Ureter (tissue), 1 donor: ENCODE measurements at places on chromosomes 11 and 22.
A peak's percentile ranks its signal among the peaks of the same experiment; 100 is the strongest.

DNA sequence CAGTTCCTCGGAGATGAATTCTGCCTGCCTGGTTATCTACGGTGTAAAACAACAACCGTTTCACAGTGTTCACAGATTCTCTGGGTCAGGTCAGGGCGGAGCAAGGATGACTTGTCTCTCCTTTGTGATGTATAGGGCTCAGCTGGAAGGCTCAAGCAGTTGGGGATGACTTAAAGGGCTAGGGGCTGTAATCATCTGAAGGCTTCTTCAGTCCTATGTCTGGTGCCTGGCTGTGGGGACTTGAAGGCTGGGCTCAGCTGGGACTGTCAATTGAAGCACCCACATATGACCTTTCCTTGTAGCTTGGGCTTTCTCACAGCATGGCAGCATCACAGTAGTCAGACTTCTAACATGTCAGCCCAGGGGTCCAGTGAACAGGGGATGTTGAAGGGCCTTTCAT lies 29.3 kb downstream of the EIF3F start:
- no peak for DNase-seq

- DNase-seq: no peak
Observed at GRCh38 chr11:133406489-133406888, 125.8 kb downstream of the OPCML start.

DNA sequence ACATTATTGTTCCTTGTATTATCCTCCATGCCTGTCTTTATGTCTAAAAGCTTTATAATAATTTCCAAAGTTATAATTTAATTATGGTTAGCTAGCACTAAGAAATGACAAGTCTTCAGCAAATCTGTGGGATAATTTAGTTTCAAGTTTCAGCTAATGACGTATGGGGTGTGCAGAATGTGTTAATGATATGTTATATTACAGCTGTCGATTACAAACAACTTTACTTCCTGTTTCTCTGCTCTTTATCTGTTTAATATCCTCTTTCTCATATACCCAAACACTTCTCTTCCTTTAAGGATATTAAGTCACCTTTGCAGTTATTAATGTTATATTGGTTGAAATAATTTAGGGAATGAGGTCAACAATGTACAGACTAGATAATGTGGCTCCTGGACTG lies 161.8 kb downstream of the CASP12 start:
- DNase-seq: no peak

- no peak for DNase-seq
Observed at GRCh38 chr11:46427364-46427763, 35.8 kb upstream of the CHRM4 start.

DNA sequence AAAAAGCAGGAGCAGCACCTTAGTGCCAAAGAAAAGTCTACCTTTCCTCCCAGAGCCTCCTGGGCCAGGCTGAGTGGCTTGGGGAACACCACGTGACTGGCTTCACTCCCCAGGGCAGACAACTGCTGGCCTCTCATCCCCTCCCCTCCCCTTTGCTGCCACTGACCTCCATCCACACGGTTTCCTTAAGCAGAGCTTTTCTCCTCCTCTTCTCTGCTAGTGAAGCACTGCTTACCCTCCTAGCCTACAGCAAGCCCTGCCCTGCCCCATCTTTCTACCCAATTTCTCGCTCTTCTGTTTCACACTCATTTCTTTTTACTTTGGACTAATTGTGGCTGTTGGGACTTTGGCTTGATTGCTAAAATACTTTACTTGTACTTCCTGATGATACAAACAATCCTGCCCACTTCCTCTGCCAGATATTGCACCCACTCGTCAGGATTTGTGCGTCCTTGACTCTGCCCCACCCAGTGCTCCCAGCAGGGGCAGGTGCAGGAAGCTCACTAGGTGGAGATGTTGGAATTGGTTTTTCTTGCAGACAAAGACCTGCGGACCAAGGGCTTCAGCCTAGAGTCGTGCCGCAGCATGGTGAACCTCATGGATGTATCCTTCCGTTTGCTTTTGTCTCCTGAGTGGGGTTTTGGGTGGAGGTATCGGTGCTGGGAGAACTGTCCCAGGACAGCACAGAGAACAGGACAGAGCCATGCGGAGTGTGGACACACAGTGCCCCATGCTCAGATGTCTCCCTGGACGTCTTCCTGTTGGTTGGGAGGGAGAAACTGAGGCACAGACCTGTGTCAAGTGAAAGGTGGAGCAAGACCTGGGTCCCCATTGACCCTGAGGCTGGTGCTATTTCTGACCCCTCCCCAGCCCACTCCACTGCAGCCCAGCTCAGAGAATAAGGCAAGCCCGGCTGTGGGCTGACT lies 27.3 kb downstream of the CAPN1 start:
- no peak for DNase-seq

DNA sequence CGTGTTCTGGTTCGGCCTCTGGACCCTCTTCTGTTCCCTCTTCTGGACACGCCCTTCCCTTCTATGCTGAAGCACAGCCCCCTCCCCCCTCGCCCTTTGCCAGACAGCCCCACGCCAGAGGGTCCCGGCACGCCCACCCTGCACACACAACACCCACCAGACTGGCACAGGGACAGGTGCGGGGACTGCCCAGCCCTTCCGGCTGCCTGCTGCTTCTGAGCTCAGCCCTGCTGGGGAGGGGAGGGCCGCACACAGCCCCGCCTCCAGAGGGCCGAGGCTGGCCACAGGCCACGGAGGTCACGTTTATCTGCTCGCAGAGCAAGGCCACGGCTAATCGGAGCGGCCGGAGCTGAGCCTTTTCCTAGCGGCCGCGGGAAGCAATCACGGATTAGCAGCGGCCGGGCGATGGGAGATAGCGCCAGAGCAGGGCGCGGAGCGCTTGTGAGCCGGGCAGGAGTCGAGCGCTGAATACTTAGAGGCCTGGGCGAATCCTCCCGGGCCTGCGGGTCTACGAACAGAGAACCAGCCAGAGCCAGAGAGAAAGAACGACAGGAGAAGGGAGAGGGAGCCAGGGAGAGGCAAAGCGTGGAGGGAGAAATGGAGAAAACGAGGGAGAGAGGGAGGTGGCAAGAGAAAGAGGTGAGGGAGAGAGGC lies 21.5 kb downstream of the OTUB1 start:
- peak; percentile 60 for DNase-seq

- no peak for DNase-seq
Observed at GRCh38 chr11:97463891-97464290, 1074.1 kb downstream of the JRKL start.

DNA sequence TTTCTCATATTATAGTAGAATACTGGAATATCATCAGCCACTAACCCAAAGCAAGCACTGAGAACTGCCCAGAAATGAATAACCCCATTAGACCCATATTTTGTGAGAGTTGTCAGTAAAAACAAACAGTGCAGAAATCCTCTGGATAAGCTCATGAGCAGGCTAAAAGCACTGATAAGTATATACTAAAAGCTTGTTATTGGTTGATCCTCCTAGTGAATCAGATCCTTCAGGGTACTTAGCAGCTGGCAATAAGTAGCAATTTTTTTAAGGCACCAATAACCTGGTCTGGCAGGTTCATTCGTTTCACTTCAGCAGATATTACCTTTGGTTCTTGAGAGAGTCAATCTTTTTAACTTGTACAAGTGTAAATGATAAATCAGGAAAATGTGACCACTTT lies 1.2 kb downstream of the NOX4 start:
- no peak for DNase-seq

GRCh38 chr22:28956506-28956905 lies 73.1 kb downstream of the ZNRF3 start:
- no peak for DNase-seq

DNA sequence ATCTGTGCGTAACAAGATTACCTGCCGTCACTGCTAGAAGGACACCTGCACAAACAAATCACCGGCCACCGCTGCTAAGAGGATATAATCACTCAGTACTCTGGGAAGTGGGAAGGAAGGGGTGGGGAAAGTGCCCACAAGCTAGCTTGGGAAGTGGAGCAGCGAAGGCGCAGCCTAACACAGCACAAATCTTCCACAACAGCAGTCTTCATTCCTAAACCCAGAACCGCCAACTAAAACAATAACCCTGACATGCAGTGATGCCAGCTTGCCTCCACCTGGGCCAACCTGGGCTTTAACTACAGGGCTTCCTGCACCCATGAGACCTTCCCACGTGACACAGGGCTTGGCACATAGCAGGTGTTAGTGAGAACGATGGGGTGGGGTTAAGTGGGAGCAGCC lies 5.1 kb downstream of the DGCR2 start:
- no peak for DNase-seq

GRCh38 chr11:126284829-126285228 lies 1.9 kb downstream of the TIRAP start:
- peak; percentile 79 for DNase-seq

DNA sequence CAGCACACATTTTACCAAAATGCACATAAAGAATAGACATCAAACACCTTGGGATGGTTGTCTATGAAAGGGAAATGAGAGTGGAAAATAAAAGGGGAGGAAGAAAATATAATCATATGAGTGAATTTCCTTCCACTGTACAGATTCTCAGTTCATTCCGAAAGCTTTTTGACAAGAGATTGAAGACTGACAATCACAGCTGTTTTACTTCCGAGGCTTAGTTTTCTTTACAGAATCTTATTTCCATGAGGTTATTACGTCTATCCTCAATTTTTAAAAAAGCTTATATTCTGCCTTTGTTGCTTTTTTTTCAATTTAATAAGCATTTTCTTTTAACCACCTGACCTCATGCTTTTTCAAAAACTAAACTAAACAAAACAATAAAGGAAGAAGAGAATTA lies 12.8 kb upstream of the NNMT start:
- no peak for DNase-seq

DNA sequence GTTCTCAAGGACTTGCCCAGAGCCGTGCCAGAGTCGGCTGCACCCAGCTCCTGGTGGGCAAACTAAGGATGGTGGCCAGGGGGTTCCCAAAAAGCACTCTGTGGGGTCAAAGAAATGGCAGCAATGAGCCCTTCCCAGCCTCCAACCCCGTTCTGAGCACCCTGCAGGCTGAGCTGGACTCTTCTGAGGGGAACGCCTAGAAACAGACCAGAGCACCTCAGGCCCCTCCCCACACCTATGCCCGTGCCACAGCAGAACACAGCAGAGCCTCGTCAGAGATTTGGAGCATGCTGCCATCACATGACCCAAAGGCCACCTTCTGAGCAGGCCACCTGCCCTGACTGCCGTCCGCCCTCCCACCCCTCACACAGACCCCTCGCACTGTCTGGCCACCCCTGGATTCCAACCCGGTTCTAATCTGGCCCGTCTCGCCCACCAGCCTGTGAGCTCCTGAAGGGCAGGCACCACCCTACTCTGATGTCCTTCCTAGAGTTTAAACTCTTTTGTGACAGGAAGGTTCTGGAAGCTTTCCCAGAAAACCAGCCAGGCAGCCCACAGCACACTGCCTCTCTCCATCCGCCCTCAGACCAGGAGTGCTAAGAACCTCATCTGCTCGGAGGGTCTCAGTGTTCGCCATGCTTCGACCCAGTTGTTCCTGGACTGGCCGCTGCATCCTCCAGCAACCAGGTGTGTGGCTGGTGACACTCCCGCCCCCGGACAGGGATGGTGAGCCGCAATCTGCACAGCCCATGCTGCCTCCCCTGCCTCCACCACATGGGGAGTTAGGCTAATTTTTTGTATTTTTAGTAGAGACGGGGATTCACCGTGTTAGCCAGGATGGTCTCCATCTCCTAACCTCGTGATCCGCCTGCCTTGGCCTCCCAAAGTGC lies 97.6 kb downstream of the CELSR1 start:
- no peak for DNase-seq

GRCh38 chr11:73398132-73398526 lies 21.9 kb downstream of the RELT start:
- no peak for DNase-seq

DNA sequence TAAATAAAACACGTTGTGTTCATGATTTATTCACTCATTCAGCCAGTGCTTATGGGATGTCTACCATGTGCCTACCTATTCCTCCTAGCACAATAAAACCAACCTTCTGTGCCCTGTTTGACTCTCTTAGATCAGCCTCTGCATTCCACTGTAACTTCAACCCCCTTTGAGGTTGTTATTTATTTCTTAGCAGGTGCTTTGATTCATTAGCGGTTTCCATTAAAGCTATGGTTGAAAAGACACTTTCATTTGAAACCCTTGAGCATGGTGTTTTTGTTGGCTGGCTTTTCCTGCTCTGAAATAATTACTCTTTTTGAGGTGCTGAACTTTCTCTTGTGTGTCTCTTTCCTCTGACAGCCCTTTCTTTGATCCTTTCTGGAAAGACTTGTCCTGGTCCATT lies 570.6 kb upstream of the LARGE1 start:
- DNase-seq: no peak

GRCh38 chr11:26465274-26465673 lies 106.8 kb downstream of the MUC15 start:
- no peak for DNase-seq

GRCh38 chr11:35927682-35928081 lies 16.2 kb upstream of the LDLRAD3 start:
- peak; percentile 85 for DNase-seq

- DNase-seq: no peak
Observed at GRCh38 chr22:37525073-37525745, 6.0 kb upstream of the CARD10 start.

DNA sequence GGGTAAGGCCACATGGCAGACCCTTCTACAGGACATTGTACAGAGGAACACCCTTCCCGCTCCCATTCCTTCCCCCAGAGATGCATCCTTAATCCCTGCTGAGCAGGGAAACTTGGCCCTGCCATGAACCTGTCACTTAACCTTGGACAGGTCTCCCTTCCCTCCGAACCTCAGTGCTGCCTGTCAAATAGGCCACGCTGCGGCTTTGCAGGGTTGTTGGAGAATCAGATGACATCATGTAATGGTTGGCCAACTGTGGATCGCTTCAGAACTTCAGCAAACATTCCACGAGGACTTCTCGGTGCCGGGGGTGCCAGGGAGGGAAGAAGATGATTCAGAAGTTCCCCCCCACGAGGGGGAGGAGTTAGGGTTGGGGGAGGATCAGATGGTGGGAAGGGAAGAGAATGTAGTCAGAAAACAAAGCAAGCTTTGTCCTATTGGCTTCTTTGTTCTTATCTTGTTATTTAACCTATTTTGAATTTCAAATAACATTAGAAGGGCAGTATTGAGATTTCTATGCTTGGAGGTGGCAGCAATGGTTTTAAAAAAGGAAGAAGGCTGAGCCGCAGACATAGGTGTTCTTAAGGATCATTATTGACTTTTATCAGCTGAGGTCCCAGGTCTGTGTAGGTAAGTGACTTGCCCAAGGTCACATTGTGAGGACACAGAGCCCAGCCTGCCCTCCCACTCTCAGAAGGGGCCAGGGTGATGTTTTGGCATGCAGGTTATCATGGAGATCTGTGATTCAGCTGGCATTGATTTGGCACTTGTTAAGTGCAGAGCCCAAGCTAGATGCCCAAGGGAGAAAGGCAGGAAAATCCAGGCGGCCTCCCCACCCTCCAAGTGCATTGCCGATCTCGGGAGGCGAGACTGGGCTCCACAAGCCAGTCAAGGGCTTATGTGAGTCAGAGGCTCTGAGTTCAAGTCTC lies 3.1 kb downstream of the CDC42EP1 start:
- DNase-seq: peak; percentile 82

DNA sequence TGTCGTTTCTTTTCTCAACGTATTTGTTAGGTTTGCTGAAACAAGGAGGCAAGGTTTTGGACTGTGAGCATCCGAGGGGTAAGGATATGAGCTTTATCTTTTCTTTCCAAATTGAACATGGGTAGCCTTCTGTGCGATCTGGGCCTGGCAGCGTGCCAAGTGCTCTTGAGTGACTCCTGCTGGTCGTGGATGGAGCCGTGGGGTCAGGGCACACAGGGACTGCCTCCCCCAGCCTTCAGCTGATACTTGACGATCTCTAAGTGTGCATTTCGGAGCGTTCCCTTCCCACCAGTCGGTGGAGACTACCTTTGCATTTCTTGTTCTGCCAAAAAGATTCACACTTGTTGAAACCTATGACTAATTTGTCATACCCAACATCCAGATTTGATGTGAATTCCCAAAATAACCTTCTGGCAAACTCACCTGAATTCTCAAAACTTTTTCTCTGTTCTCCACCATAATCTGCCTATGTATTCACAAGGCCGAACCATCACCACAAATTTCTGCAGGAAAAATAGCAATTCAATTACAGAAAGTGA lies 40.1 kb upstream of the CLMP start:
- DNase-seq: peak; percentile 52
